Placental epithelial cell (primary cell): ENCODE measurements at places on chromosomes 3 and 15. TPM values are rescaled to one million over a fixed set of nuclear protein-coding genes. Genes with fewer than 3 reads are reported as not detected.

EFCC1 gene
- not detected in 2 replicates for total RNA-seq

FRMD4B gene
- total RNA-seq: 0.65 and 2.0 TPM in 2 replicates

SYNPR gene
- total RNA-seq: not detected in 2 replicates

IL17RE gene
- 44.7 and 50.6 TPM in 2 replicates for total RNA-seq

GP5 gene
- total RNA-seq: not detected in 2 replicates

GOLGA8Q gene
- 0.54 and 2.7 TPM in 2 replicates for total RNA-seq

PATL2 gene
- total RNA-seq: 0.11 and 0.79 TPM in 2 replicates

LRTM1 gene
- total RNA-seq: 0.39 TPM in 1 of 2 replicates, not detected in the other

ST3GAL6 gene
- total RNA-seq: 6.3 and 8.8 TPM in 2 replicates

SLC27A2 gene
- not detected in 2 replicates for total RNA-seq

CD80 gene
- total RNA-seq: 0.39 and 0.76 TPM in 2 replicates

UBA7 gene
- total RNA-seq: 0.76 and 2.7 TPM in 2 replicates

COL6A6 gene
- 0.11 and 0.39 TPM in 2 replicates for total RNA-seq

SMCO1 gene
- not detected in 2 replicates for total RNA-seq
